Stimulated activated CD4-positive, alpha-beta T cell treated with anti-CD3 and anti-CD28 coated beads, Interleukin-12 subunit alpha, Interleukin-12 subunit beta, amount 100 ng/mL, for 4 hours (primary cell): ENCODE measurements at places on chromosomes 2 and 18.

GRCh38 chr18:48811401-48811800 lies 139.4 kb downstream of the SMAD7 start:
- no peak for DNase-seq

DNA sequence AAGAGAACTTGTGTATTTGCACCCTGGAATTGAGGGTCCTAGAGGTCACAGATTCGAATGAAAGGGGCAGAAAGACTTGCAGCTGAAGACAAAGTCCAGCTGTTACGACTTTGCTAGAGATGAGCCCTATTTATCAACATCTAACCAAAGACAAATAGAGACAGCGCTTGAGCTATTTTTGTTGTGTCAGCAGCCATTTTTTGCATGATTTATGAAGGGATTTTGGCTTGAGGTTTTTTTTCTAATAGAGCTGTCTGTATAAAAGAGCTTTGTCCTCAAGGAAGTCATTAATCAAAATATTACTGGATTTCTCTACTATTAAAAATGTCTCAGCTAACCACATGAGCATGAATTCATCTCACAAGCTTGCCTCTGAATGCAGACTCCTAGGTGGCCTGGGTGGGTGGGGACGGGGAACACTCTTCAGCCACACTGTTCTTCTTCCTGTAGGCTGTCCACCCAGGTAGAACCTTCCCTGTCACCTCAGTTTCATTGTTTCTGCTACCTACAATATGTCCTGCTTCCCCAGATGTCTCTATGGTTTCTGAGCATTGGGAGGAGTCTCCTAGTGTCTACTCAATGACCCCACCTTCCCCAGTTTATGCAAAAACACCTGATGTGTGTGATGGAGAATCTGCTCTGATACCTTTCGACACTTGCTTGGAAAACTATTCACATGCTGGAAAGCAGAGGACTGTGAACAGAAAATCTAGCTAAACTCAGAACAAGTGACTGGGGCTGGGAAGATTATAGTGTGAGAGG lies 7.2 kb upstream of the CD226 start:
- DNase-seq, result no peak

- no peak for DNase-seq
These were observed at the start of gene MALL for GRCh38 chr2:110115291-110116032. TSS of gene MALL (minus strand) at chr2:110115822. CDS start at chr2:110115792, 30 bp downstream.

- DNase-seq, result no peak
These were observed 337.2 kb downstream of the NBAS start for GRCh38 chr2:15223887-15224286.

GRCh38 chr18:21134895-21135294 lies 23.3 kb upstream of the ROCK1 start:
- no peak for DNase-seq

DNA sequence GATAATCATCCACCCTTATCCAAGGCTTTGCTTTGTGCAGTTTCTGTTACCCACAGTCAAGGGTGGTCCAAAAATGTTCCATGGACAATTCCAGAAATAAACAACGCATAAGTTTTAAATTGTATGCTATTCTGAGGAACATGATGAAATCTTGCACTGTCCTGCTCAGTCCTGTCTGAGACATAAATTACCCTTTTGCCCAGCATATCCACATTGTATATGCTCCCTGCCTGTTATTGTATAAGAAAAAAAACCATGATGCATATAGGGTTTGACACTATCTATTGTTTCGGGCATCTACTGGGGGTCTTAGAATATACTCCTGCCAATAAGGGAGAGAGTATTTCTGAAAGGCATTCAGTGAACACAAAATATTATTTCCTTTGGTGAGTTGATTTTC lies 24.0 kb downstream of the LRRTM1 start:
- no peak for DNase-seq

DNA sequence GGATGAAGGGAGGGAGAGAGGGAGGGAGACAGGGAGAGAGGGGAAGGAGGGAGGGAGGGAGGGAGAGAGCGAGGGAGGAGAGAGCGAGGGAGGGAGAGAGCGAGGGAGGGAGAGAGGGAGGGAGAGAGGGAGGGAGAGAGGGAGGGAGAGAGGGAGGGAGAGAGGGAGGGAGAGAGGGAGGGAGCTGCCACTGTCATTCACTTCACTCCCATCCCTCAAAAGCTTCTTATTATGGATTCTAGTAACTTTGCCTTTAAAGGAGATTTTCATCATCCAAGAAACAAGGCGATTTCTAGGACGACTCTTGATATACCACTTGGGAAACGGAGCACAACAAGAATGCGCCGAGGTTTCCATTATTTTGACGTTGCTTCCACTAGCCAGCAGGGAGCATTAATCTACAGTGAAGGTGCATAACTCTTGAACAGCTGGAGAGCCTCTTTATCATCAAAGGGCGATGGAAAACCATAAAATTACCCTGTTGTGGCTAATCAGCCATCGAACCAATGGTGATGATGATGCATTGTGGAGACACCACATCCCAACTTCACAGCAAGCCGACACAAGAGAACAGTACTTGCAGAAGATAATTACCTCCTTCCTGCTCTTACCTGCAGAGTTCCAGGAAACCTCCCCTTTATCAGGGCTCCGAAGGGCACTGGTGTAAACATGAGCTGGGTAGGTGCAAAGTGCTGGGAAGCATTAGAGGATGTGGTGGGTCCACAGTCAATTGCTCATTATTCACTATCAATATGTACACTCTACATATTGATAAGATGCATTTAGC lies 130.5 kb downstream of the EIPR1 start:
- DNase-seq, result no peak

- DNase-seq, result no peak
These were observed 104.5 kb downstream of the TWIST2 start for GRCh38 chr2:238952261-238952919.

GRCh38 chr2:170550501-170550900 lies 164.6 kb upstream of the SP5 start:
- DNase-seq, result no peak

- no peak for DNase-seq
These were observed 274.7 kb downstream of the TWIST2 start for GRCh38 chr2:239122421-239123110.

DNA sequence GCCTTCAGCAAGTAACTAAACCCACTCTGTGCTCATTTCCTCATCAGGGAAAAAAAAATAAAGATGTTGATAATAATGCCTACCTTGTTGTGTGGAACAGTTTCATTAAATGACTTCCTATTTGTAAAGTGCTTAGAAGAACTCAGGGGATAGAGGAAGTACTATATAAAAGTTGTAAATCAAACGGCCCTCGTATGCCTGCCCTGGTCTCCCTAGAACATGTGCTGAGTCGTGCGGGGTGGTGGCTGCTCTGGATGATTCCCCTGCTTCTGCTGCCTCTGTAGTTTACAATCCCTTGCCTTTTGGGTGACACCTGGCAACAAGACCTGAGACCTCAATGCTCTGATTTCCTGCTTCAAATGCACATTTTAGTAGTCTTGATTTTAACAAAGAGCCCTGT lies 170.0 kb downstream of the CERS6 start:
- no peak for DNase-seq
